ENCODE measurements at places on chromosomes 11 and 22.

DNA sequence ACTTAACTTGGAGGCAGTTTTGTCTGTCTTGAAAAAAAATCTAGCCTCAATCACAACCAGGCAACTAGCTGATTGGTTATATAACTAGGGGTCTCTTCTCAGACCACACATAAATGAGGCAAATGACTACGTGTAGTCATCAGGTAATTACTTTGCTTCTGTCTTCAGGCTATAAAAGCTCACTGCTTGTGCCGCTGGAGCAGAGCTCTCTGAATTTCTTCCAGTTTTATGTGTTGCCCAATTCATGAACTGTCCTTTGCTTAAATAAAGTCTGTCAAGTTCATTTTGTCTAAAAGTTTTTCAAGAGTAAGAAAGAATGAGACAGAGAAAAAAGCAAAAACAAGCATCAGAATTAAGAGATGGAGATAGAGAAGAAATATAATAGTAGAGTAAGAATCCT, 93.4 kb downstream of the MUC15 start:
- DNase-seq = no peak

GRCh38 chr11:38723361-38723760, 2125.3 kb upstream of the RAG2 start:
- no peak for DNase-seq

DNA sequence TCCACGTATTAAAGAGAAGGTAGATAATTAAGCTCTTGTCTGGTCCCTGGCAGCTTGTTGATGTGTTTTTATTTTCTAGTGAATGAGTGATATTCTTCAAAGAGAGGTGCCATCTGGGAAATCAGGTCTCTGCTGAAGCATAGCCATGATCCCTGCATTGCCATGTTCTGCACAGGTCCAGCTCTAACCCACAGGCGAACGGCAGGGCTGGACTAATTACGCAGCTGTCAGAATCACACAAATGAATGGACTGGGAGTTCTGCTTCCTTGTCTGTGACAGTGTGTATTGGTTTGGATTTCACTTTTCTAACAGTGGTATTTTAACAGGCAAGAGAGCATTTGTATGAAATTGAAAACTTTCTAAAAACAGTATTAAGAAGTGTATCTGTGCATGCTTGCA, 235.6 kb downstream of the FAT3 start:
- DNase-seq = no peak

DNA sequence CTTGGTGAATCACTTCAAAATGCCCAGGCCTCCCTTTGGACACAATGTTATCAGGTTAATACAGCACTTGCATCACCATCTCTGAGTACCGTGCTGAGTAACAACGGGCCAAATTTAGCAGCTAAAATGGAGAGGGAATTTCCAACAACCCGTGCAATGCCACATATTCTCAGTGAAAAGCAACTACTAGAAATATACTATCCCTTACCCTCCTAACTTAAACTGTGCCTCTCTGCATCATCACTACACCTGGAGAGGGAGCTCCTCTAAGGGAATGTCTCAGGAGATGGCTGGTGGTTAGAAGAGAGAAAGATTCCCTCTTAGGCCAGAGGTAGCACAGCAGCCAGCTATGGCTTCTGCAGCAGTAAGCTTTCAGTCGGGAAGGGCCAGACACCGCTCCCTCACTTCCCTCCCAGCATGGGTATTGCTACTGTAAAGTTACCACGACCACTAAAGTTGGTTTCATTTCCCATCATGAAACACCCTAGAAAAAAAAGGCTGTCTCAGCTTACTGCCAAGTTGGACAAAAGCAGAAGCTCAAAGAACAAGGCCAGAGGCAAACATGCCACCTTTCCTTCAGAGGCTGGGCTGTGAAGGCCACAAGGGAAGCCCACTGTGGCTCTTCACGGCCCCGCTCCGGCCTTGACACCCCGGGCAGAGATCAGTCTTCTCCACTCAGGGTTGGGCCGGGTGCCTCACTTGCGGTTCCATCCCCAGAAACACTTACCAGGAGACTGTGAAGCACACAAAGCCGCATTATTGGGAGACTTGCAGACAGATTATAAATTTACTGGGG, 3.9 kb downstream of the MAML2 start:
- no peak for DNase-seq

- no peak for DNase-seq
Observed at GRCh38 chr22:19719050-19719482, 4.3 kb upstream of the GP1BB start.

DNA sequence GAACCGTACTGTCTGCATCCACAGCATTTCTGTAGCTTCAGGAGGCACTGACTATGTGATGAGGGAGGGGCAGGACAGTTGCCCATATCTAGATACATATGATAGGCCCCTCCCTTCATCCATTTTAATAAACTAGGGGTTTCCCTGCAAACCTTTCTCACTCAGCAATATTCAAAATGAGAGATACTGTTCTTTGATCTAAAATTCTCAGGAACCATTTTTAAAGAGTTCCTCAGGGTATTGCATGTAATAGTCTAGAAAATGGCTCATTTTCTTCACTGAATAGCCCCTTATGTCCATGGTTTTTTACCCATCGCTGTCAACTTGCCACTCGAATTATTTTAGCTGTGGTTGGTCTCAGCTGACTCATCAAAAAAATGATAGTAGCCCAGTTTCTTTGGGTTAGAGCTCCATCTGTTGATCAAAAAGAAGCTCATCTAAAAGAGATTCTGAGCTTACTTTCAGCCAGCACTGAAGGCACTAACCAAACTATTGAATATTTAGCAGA, 37.0 kb upstream of the DNAJB7 start:
- DNase-seq = no peak

GRCh38 chr11:14914536-14914935, 22.5 kb upstream of the CYP2R1 start:
- no peak for DNase-seq

DNA sequence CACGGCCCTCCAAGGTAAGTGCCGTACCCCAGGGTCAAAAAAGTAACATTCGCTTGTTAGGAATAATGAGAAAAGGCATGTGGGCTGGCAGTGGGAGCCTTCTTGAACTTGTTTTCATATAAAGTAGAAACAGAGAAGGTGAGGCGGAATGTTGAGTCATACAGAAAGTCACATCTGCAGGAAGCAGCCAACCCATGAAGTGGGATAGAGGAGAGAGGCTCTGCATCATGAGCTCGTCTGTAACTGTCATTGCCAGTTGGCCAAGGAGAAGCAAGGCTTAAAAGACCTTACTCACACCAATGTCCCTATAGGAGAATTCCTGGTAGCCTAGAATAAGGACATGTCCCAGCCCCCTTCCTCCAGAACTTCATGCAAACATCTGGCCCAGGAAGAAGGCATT, 253.3 kb downstream of the BUD13 start:
- DNase-seq = no peak

GRCh38 chr11:79481795-79482194, 41.0 kb upstream of the TENM4 start:
- no peak for DNase-seq

GRCh38 chr11:101923554-101923953, 7.2 kb upstream of the ANGPTL5 start:
- no peak for DNase-seq

GRCh38 chr11:118928101-118928869, 2.6 kb upstream of the BCL9L start:
- DNase-seq = peak; percentile 89

GRCh38 chr11:12777208-12777874, 103.1 kb downstream of the TEAD1 start:
- DNase-seq = no peak

DNA sequence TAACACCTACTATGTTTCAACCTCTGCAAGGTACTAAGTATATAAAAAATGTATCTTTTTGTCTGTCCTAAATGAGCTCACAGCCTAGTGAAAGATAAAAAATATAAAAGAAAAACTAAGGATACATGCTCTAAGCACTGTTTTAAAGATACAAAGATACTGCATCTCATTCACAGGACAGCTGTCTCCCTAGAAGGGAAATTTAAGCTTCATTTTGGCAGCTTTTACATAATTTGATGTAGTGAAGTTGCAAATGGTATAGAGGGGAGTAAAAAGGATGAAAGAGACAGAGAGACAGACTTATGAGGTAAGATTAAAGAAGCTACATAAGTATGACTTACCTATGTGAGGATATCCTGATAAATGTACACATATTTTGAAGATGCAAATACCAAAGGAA, 53.6 kb downstream of the LRRC4C start:
- DNase-seq = no peak

- DNase-seq = no peak
Observed at GRCh38 chr11:62801071-62801470, 4.2 kb downstream of the NXF1 start.

GRCh38 chr22:29310065-29310862, 3.8 kb downstream of the GAS2L1 start:
- no peak for DNase-seq

DNA sequence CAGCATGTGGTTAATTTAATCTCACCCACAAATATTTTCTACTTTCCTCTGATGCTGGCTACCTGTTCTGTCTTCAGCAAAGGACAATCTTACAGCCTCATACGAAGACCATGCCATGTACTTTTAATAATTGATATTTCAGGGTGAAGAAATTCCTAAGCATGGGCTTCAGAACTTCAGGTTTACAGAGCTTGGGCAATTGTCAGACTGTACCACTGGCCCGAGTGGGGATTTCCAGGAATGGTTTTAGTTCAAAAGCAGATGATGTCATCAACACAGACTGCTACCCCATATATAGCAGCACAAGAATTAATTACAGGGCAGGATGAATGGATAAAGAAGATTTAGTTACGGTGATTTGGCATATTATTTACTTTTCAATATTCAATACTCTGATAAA, 171.8 kb downstream of the ETS1 start:
- DNase-seq = no peak

DNA sequence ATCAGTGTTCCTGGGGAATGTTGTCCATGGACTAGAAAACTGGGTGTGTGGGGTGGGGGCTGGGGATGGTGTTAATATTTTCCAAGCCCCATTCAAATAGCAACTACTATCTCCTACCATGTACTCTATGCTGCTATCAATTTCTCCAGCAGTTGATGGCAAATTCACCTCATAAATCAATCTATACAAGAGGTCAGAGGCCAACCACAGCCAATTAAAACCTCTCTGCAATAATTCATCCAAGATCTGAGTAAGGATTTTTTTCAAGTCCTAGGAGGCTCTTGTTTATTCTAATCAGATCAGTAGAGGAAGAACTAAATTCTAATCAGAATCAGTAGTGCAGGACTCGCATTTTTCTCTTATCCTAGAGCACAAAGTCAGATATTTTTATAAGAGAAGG, 73.4 kb upstream of the WT1 start:
- no peak for DNase-seq

GRCh38 chr11:134780486-134781147, 368.6 kb upstream of the B3GAT1 start:
- DNase-seq = no peak

- DNase-seq = no peak
Observed at GRCh38 chr22:46090036-46090591, 60.2 kb upstream of the PPARA start.

- DNase-seq = no peak
Observed at GRCh38 chr22:50674606-50675552, 2.3 kb downstream of the SHANK3 start.

- no peak for DNase-seq
Observed at GRCh38 chr22:46911346-46911745, 148.9 kb downstream of the TBC1D22A start.

GRCh38 chr11:34652191-34652973, 31.5 kb downstream of the EHF start:
- no peak for DNase-seq

DNA sequence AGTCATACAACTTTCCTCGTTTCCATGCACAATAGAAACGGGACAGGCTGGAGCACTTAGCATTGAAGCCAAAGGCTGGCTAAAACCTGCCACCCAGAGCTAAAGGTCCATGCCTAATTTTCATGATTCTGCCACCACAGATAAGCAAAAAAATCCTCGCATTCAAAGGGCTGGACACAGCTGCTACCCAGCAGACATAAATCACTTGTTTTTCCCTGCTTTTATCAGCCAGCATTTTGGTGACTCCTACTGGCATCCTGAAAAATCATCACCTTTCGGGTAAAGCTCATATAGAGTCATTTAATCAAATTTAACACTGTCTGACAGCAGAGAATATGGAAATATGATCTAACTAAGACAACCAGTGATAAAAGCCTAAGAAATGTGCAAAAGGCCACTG, 37.9 kb downstream of the ALG9 start:
- DNase-seq = no peak

- no peak for DNase-seq
Observed at GRCh38 chr11:66950112-66950535, 8.1 kb downstream of the PC start.

DNA sequence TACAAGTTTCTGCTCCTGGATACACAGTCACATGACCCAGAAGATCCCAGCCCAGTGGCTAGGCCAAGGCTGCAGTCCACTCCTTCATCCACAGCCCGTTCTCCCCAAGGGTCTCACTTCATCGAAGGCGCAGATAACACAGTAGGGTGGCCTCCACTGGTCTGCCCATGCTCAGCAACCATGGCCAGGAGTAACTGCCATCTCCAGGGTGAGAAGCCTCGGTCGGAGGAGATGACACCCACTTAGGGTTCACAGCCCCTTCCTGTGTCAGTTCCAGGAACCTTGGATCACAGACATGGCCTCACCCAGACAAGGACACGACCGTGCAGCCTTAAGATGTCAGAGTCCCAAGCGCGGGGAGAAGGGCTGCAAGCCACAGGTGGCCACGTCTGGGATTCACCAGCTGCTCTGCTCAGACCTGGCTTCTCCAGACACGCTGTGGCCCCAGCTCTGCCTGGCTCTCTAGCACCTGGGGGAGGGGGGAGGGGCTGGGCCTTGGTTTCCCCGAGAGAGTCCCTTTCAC, 2.6 kb downstream of the BET1L start:
- no peak for DNase-seq

DNA sequence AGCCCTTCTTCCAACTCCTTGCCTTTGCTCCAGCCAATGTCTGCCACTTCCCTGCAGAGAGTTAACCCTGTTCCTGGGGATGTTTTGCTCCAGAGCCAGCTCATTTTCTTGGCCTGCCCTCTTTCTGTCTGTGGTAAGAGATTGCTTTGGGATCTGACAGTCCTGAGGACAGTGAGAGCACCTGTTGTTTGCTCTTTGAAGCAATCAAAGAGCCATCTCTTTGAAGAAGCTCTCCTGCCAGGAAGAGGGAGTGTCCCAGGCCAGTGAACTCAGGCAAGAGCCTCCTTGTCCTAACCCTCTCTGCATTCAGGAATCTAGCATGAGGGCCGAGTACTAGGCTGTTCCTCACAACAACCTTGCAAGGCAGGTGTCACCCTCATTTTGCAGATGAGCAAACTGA, 42.2 kb downstream of the TRAF6 start:
- DNase-seq = no peak

DNA sequence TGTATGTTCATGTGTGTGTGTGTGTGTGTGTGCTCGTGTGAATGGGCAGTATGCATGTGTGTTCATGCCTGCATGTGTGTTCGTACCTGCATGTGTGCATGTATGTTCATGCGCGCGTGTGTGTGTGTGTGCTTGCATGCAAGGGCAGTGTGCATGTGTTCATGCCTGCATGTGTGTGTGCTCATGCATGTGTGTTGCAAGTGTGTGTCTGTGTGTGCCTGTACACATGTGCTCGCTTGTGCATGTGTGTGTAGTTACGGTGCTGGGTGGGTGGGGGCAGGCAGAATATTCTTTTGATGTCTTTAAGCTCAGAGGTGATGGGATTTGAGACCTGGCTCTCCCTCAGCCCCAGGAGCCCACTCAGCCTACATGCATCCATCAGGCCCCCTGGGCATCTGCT, 822.1 kb downstream of the BRD1 start:
- no peak for DNase-seq
